Pancreas (tissue), 10 donors: ENCODE measurements at places on chromosomes 4 and X. TPM values are rescaled to one million over a fixed set of nuclear protein-coding genes. Genes with fewer than 3 reads are reported as not detected.

The PUDP gene
- 14.8 TPM for total RNA-seq

The TCEAL7 gene
- 0.43 TPM for total RNA-seq

The GCNA gene
- 1.0 TPM for total RNA-seq

The DMD gene
- 46.5 TPM for total RNA-seq

The MAGEE2 gene
- total RNA-seq: not detected

The MGARP gene
- total RNA-seq: 0.25 TPM

The GRPR gene
- 8.3 TPM for total RNA-seq

The TXK gene
- total RNA-seq: 0.84 TPM

The BEX5 gene
- 8.1 TPM for total RNA-seq

The NAP1L3 gene
- 0.28 TPM for total RNA-seq

The NRK gene
- 1.4 TPM for total RNA-seq

The ASB9 gene
- total RNA-seq: 7.8 TPM

The TMEM271 gene
- 0.19 TPM for total RNA-seq

The CSAG2 gene
- not detected for total RNA-seq

The BTC gene
- total RNA-seq: 1.2 TPM

The PAGE1 gene
- total RNA-seq: not detected

The VCX gene
- not detected for total RNA-seq

The GDI1 gene
- total RNA-seq: 27.0 TPM

The DCHS2 gene
- 0.06 TPM for total RNA-seq

The FGF13 gene
- total RNA-seq: 2.4 TPM

The CFAP99 gene
- 1.1 TPM for total RNA-seq

The GUF1 gene
- total RNA-seq: 8.1 TPM

The NDNF gene
- total RNA-seq: 0.28 TPM

The JAKMIP1 gene
- total RNA-seq: 0.98 TPM

The HSFX1 gene
- total RNA-seq: 0.25 TPM
